IPS DF 6.9 (cell line): ENCODE measurements at places on chromosomes 7 and 10.
A peak's percentile ranks its signal among the peaks of the same experiment; 100 is the strongest.

GRCh38 chr7:137880432-137880831, 33.7 kb upstream of the DGKI start:
- peaks cover 8% of the 10 kb centered on the region for H3K4me1 ChIP-seq
- no peak for DNase-seq
- peaks cover 11% of the 10 kb centered on the region for H3K36me3 ChIP-seq
- no peak overlapping the region for H3K4me3 ChIP-seq
- no peak overlapping the region for H3K27ac ChIP-seq

GRCh38 chr10:36390221-36390620, 735.2 kb upstream of the ANKRD30A start:
- H3K27ac ChIP-seq = no peak overlapping the region
- no peak for DNase-seq
- no peaks in the 10 kb centered on the region for H3K4me1 ChIP-seq

DNA sequence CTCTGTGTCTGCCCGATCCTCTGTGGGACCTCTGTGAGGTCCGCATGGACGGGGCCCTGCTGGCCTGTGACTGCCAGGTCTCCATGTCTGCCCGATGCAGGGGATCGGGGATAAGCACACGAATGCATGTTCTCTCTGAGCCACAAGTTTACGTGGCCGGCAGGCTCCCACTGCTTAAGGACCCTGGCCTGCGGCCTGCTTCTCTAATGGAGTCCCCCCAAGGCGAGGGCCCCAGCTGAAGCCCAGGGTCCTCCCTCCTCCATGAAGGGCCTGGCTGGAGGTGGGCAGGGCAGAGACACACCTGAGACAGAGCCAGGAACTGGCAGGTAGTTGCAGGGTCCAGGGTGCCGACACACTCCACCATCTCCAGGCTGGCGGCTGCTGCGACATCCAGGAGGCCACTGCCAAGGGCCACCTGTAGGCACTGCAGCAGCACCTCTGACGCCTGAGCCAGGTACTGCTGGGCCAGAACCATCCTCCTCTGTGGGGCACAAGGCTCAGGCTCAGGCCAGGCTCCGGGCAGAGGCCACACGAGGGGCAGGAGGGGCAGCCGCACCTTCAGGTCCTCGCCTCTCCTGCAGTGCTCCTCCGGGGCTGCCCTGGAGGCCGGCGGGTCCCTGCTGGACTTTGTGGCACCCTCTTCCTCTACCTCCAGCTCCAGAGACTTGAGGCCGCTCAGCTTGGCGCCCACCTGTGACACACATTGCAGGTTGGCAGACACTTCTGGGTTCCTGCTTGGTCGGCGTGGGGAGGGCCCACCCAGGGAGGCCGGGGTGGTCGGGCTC, 60.9 kb upstream of the NKX6-2 start:
- H3K4me3 ChIP-seq = no peak overlapping the region
- DNase-seq = no peak
- H3K27ac ChIP-seq = no peak overlapping the region
- H3K4me1 ChIP-seq = peaks cover 2% of the 10 kb centered on the region; the same call in 1 of the 2 replicates
- H3K27me3 ChIP-seq = no peaks in the 10 kb centered on the region

GRCh38 chr7:117776224-117776623, 97.0 kb downstream of the CTTNBP2 start:
- H3K27me3 ChIP-seq = no peaks in the 10 kb centered on the region
- 0 out of 2 replicates have a peak, but pooled peaks cover 1% of the 10 kb centered on the region for H3K4me1 ChIP-seq
- H3K4me3 ChIP-seq = no peak overlapping the region

DNA sequence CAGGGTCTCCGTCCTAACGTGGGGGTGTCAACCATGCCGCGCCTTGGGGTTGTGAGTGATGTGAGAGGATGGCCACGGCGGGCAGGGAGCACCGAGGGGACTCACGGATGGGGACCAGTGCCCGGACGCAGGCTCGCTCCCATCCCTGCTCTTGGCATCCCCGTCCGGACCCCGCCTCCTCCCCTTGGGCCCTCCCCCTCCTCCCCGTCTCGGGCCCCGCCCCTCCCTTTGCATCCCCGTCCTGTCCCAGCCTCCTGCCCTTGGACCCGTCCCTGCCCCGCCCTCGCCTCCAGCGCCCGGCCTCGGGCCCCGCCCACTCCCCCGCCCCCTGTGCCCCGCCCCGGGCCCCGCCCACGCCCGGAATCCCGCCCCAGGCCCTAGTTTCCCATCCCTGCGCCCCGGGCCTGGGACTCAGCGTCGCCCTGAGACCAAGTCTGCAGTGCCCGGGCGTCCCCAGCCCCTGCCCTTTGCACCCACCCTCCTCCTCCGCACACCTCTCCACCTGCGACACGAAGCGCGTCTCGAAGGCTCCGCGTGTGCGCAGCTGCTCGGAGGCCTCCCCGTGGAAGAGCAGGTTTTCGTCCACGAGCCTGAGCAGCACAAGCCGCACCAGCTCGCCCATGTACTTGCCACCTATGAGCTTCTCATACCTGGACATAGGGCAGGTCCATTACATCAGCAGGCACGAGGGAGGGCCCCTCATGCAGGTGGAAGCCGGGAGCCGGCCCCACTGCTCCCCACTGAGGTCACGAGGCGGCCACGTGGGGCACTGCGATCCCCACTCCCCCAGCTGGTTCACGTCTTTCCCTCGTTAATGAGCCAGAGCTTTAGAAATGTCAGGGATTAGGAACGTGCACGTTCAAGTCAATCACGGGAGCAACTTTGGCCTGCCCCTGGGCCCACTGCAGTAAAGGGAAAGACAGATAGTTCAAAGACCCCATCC, 5.1 kb upstream of the MYL7 start:
- peaks cover 8% of the 10 kb centered on the region; the same call in 1 of the 2 replicates for H3K27me3 ChIP-seq
- H3K4me3 ChIP-seq = peak overlapping the region; percentile 21; the same call in 1 of the 2 replicates
- peaks cover 7% of the 10 kb centered on the region for H3K4me1 ChIP-seq
- H3K27ac ChIP-seq = no peak overlapping the region

DNA sequence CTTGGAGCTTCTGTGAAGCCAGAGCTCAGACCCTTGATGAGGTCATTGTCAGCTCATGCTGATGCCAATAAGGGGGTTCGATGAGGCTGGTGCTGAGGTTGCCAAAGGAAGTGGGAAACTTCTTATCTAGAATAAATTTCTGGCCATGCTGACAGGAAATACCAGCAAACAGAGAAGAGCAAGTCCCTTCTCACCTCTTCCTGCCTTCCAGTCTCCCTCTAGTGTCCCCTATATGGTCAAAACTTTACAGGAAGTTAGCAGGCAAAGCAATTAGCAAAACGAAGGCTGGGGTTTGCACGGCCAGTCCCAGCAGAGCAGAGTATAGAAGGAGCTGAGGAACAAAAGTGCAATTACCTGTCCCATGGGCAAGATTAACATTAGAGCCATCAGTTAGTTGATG, 15.1 kb upstream of the NEUROG3 start:
- H3K4me3 ChIP-seq = no peak overlapping the region
- H3K36me3 ChIP-seq = no peaks in the 10 kb centered on the region
- no peak overlapping the region for H3K27ac ChIP-seq
- no peaks in the 10 kb centered on the region; the same call in 1 of the 2 replicates for H3K27me3 ChIP-seq

- H3K4me3 ChIP-seq = no peak overlapping the region
- no peak overlapping the region for H3K27ac ChIP-seq
- DNase-seq = no peak
- H3K4me1 ChIP-seq = no peaks in the 10 kb centered on the region
- H3K36me3 ChIP-seq = peaks cover 5% of the 10 kb centered on the region; the same call in 1 of the 2 replicates
These were observed 37.1 kb upstream of the ATP6V0A4 start for GRCh38 chr7:138835087-138835486.

GRCh38 chr7:87139514-87139913, 12.7 kb upstream of the DMTF1 start:
- H3K36me3 ChIP-seq = no peaks in the 10 kb centered on the region
- no peaks in the 10 kb centered on the region for H3K27me3 ChIP-seq
- H3K4me1 ChIP-seq = no peaks in the 10 kb centered on the region

DNA sequence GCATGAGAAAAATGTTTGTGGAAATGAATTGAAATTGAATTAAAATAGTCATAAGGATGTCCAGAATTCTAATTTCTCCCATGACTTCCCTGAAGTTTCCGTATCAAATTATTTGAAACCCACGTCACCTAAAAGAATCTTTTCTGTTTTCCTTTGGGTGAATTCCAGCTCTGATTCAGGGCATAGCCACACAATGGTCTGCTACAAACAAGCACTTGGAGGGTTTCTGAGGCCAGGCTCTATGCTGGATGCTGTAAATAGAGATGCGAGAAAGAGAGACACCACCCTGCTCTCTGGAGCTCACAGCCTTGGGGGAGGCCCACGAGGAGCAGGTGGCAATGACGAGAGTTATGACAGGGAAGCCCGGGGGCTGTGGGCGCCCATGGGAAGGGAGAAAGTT, 33.6 kb downstream of the GHRHR start:
- no peak for DNase-seq
- no peak overlapping the region for H3K27ac ChIP-seq
- H3K4me3 ChIP-seq = no peak overlapping the region
- no peaks in the 10 kb centered on the region for H3K4me1 ChIP-seq
- no peaks in the 10 kb centered on the region; the same call in 1 of the 2 replicates for H3K36me3 ChIP-seq
- no peaks in the 10 kb centered on the region for H3K27me3 ChIP-seq

DNA sequence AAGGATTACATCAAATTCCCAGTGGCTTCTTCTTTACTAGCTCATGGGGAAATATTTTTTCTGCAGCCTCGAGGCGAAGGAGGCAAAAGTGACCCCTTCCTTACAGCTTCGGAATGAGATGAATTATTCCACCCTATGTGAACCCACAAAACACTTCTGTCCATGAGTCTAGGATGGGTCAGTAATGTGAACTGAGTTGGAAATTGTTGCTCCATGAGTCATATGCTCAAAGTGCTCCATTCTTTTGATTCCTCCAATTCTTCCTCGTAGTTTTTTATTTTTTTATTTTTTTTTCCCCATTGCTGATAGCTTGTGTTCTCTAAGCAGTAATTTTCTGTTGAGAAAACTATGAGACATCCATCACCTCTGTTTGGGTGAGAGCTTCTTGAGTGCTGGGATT, 31.7 kb upstream of the FAM204A start:
- DNase-seq = no peak
- H3K4me3 ChIP-seq = no peak overlapping the region
- no peak overlapping the region for H3K27ac ChIP-seq
- H3K27me3 ChIP-seq = no peaks in the 10 kb centered on the region

GRCh38 chr7:128221929-128222403, 19.1 kb upstream of the LEP start:
- no peak overlapping the region for H3K27ac ChIP-seq
- 0 out of 2 replicates have a peak, but pooled peaks cover 1% of the 10 kb centered on the region for H3K4me1 ChIP-seq
- no peaks in the 10 kb centered on the region for H3K27me3 ChIP-seq
- no peaks in the 10 kb centered on the region for H3K36me3 ChIP-seq
- DNase-seq = no peak
